ENCODE measurements at places on chromosomes 16 and 17.

DNA sequence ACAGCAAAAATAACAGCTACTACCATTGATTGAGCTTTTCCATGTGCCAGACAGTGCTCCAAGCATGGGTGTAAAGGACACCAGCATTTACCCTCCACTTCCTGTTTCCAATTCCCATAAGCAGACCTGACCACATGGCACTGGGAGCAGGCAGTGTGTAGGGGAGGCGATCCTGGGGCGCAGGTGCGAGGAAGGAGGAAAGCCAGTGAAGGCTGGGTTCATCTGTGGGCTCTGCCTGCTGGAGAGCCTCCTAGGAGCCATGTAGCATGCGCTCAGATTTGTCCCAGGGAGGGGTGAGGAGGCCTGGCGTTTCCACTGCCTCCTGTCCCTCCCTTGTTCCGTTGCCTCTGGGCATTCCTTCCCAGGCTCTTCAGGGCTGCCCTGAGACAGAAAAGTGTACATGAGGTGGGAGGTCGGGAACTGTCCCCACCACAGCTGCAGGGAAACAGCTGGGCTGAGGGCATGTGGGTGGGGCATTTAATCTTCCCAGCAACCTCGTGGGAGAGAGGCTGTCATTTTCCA is 56.6 kb downstream of the SNX20 start:
- no peak for DNase-seq

DNA sequence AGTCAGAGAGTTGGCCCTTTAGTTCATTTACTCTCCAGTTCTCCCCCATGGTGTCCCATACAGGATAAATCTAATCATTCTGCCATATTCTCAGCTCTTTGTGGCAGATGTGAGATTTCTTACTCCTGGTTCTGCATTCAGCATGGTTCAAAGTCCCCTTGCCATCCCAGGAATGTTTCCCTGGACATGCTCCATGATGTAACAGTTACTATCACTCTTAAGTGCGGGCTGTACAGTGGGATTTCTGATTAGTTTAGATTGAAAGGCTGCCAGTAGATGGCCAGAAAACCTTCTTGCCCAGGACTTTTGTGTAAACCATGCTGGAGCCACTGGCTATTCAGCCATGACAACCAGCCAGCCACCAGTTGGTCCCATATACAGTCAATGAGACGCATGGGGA is 10.4 kb downstream of the KRT37 start:
- DNase-seq, result no peak

GRCh38 chr17:34487626-34488025 is 91.8 kb upstream of the TMEM132E start:
- no peak for DNase-seq

- DNase-seq, result no peak
Measured at GRCh38 chr16:26830428-26831127, 236.1 kb upstream of the C16orf82 start.

DNA sequence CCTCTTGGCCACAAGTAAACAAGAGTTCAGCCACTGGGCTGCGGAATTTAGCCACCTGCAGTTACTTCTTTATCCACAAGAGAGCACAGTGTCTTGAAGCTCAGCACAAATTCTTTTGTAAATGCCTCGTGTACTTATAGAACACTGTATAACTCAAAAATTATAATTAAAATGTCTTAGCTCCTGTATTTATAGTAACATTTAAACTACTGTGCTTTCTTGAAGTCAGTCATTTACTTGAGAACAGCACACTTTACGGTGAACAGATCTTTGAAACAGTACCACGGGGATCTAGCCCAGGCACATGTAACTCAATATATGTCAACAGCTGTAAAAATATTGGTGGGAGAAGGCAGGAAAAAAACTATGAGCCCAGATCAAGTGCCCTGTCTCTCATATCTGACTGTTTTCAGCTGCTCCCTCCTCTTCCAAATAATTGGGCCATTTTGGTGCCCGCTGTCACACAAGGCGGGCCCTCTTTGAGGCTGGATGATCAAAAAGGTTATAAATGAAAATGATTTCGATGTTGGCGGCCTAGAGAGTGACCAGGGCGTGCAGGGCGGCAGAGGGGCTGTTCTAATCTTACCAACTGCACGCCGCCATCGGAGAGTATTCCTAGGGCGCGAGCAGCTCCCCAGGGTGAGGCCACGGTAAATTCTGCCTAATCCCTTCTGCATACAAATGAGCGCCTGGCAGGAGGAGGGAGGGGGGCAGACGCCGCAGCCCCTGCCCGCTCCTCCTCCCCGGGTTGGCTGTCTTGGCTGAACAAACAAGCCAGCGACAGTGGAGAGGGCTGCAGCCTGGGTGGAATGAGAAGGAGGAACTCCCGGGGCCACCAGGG is 183.2 kb downstream of the C16orf78 start:
- peak; percentile 38 for DNase-seq

DNA sequence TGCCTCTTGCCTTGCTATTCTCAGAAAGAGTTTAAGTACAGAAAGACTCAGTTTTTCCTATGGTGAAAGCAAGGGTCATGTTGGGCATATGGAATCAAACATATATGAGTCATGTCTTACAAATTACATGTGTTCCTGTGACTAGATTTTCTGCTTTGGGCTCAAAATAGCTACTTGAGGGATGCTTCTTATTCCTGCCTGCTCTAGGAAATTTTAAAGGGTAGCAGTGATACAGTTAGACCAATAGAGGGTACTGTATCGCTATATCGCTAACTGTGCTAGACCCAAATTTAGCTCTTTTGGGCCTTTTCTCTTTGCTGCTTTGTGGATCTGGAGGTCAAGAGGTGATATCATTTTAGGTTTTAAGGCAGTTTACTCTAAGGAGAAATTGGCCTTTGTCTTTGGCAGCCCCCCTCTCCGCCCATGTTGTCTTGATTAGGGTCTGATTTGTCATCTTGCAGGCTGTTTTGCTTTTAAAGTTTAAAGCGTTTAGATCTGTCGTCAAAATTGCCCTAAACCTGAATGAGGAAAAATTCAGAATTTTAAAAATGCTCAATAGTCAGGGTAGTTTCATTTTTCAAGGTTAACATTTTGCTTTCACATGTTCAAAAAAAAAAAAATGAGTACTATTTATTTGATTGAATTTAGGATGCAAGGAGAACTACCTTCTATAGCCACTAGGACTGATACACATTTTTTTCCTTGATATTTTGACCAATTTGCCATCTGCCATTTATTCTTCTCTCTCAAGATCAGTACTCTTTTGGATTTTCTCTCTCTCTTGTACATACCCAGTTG is 8.8 kb downstream of the NFATC3 start:
- no peak for DNase-seq

- no peak for DNase-seq
Measured at GRCh38 chr17:901964-902363, 77.6 kb downstream of the NXN start.

- no peak for DNase-seq
Measured at GRCh38 chr16:30342751-30343490, 12.2 kb downstream of the CD2BP2 start.
